Inflammatory macrophage treated with lipopolysaccharide for 4 hours (primary cell): ENCODE measurements at places on chromosomes 13 and 19.

GRCh38 chr13:91167706-91168385 lies 179.6 kb upstream of the MIR17HG start:
- no peak for DNase-seq

DNA sequence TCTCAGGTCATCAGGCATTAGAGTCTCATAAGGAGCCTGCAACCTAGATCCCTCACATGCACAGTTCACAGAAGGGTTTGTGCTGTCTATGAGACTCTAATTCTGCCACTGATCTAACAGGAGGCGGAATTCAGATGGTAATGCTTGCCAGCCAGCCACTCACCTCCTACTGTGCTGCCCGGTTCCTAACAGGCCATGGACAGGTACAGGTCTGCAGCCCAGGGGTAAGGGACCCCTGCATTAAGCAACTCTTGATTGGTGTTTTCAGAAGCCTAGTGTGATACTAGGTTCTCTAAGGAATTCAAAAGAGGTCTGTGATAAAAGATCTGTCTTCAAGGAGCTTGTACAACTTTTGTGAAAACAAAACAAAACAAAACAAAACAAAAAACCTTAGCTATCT lies 31.1 kb downstream of the CAB39L start:
- no peak for DNase-seq

- DNase-seq, result no peak
These were observed 2.7 kb downstream of the MEIS3 start for GRCh38 chr19:47416643-47416985.

DNA sequence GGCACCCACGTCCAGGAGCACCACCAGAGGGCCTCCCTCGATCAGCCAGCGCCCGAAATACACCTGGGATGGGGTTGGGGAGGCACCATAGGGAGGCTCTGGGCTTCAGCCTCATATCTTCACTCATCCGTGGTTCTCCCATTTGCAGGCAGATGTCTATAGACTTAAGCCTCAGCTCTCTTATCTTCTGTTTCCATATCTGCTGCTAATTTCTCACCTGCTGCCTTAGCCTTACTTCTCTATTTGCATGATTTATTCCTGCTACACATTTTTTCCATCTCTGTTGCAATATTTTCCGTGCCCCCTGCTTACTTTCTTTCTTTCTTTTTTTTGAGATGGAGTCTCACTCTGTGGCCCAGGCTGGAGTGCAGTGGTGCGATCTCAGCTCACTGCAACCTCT lies 5.8 kb downstream of the GYS1 start:
- no peak for DNase-seq

DNA sequence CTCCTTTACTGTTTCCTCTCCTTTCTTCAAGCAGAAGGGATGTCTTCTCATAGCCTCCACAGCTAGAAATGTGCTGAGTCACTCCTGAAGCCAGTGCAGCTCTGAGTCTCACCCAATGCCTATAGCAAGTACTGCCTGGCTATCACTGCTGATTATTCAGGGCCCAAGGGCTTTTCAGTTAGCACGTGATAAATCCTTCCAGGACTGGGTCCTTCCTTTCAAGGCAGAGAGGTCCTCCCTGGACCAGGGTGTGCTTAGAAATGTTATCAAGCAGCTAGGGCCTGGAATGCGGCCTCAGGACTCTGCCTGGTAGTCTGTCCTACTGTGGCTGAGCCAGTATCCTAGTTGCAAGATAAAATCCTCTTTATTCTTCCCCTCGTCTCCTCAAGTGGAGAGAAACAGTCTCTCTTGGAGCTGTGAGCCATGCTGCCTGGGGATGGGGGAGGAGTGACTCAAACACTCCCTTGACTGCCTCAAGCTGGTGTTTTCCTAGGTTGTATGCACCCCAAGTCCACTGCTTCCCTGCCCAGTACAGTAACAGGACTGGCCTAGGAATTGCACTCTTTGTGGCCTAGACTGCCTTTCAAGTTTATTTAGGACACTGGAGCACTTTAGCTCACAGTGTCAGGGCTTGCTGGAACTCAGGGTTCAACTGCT lies 198.7 kb upstream of the SERP2 start:
- no peak for DNase-seq

GRCh38 chr19:447064-447426 lies 13.8 kb downstream of the SHC2 start:
- DNase-seq, result no peak
